NCI-H1694 treated with DMSO at 0.1 percent for 48 hours (cell line): ENCODE measurements at places on chromosomes 12 and 14.

- DNase-seq, result no peak
Observed at GRCh38 chr14:77848031-77848430, 48.1 kb downstream of the ADCK1 start.

DNA sequence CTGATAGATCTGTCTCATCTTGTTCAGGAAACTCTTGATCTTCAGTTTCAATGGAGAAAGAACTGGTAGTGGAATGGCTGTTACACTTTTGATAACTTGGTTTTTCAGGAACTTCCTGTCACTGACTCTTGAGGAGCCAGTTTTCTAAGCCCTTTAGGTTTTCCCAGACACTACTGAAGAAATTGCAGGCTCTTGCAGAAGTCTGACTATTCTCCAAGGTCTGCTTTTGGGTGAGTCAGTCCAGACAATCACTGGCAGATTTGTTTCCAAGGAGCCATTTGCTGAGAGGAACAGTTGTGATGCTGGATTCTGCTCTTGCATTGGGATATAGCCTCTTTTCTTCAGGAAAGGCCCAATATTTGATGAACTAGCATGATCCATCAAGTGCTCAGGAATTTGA is 468.0 kb downstream of the FUT8 start:
- no peak for DNase-seq

GRCh38 chr14:37483672-37484071 is 111.4 kb downstream of the FOXA1 start:
- DNase-seq, result no peak

DNA sequence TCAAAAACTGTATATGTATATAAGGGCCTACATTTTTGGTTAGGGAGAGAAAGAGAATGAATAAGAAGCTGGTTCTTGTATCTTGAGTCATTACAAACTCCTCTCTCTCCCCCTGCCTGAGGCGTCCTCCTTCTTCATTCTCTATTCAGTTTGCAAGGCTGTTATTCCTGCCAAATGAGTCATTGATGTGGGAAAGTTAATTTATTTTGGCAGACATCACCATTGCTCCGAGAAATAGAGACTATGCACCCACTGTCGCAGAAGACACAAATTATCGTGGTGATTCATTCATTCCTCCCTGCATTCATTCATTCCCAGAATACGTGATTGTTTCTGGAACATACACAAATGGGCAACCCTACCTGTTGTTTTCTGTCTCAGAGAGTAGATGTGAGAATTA is 112.5 kb upstream of the MED13L start:
- no peak for DNase-seq

- DNase-seq, result peak; percentile 18
Observed at GRCh38 chr14:53412819-53413675, 259.9 kb upstream of the DDHD1 start.

GRCh38 chr12:54010053-54010971 is 1.5 kb downstream of the HOXC8 start:
- no peak for DNase-seq

- DNase-seq, result peak; percentile 94
Observed at GRCh38 chr14:99320105-99320572, 48.1 kb upstream of the BCL11B start.

DNA sequence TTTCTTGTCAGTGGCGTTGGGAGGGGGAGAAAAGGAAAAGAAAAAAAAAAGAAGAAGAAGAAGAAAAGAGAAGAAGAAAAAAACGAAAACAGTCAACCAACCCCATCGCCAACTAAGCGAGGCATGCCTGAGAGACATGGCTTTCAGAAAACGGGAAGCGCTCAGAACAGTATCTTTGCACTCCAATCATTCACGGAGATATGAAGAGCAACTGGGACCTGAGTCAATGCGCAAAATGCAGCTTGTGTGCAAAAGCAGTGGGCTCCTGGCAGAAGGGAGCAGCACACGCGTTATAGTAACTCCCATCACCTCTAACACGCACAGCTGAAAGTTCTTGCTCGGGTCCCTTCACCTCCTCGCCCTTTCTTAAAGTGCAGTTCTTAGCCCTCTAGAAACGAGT is 1.9 kb downstream of the ASCL1 start:
- no peak for DNase-seq

- DNase-seq, result no peak
Observed at GRCh38 chr12:98939350-98939749, 294.3 kb downstream of the APAF1 start.

- no peak for DNase-seq
Observed at GRCh38 chr12:26010293-26010821, 51.9 kb downstream of the RASSF8 start.

DNA sequence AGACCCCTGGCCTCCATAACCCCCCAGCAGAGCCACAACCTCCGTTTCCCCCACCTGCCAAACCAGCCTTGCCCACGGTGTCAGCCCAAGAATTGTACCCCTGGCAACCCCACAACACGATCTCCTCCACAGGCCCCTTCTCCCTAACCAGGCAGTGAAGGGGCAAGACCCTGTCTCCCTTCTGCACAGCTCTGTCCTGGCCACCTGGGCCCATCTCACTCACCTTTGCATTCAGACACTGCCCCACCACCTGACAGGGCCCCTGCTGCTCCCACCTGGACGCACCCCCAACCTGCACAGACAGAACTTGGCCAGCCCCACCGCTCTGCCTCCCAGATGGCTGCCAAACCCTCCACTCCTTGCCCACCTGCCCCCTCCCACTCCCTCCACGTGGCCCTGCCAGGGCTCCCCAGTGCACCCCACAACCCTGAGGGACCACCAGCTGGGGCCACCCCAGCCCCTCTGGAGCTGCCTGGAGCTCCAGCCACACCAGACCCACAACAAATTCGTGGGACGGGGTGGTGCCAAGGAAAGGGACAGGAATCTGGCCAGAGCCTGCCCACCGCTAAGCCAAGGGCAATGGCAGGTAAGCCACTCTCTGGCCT is 11.8 kb downstream of the AHNAK2 start:
- no peak for DNase-seq

- DNase-seq, result peak; percentile 85
Observed at GRCh38 chr14:29518335-29518734, 409.3 kb downstream of the PRKD1 start.

- no peak for DNase-seq
Observed at GRCh38 chr12:104669851-104670337, 213.1 kb downstream of the CHST11 start.

- DNase-seq, result no peak
Observed at GRCh38 chr12:72368719-72369422, 96.7 kb downstream of the TRHDE start.

GRCh38 chr12:122875590-122876220 is 20.2 kb downstream of the VPS37B start:
- no peak for DNase-seq

DNA sequence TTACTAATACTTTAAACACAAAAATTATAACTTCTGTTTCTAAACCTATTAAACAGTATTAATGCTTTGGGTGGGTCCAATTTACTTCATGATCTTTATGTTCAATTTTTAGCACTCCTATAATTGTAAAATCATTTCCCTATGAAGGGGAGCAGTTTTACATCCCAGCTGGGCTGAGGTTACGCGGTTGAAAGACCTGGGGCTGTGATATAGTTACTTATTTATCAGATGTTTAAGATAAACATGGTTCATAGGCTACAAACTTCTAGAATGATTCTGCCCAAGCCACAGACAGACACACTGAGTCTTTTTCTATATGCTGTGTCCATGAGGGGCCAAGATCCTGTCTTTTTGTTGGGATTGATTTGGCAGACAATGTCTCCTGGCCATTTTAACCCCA is 44.4 kb downstream of the DYRK2 start:
- DNase-seq, result no peak

- no peak for DNase-seq
Observed at GRCh38 chr12:88952562-88952942, 372.3 kb upstream of the KITLG start.

GRCh38 chr14:23346693-23347405 is 5.8 kb downstream of the SLC22A17 start:
- DNase-seq, result no peak

GRCh38 chr12:38689704-38690103 is 215.7 kb downstream of the CPNE8 start:
- DNase-seq, result no peak

- no peak for DNase-seq
Observed at GRCh38 chr14:58299401-58300330, 1.3 kb downstream of the ARID4A start.

DNA sequence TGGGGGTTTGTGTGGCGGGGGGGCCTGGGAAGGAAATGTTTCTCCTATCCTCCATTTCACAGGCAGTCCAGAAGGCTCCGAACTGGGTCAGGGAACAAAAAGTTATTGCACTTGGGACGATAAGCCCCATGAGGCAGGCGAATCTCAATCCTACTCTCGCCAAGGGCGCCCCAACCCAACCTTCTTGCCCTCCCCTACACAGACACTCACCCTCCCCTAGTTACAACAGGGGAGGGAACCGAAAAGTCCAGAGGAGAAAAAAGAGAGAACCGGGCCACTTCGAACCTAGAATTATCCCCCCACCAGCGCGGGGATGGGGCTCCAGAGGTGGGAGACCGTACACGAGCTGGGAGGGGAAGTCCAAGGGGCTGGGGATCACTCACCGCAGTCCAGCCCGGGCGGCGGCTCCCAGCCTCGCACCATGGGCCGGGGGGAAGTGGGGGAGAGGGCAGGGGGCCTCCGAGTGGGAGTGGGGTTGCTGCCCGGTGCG is 357 bp downstream of the HOMEZ start:
- DNase-seq, result no peak

GRCh38 chr14:90643982-90644670 is 172.1 kb downstream of the TTC7B start:
- DNase-seq, result no peak

- DNase-seq, result no peak
Observed at GRCh38 chr14:102603293-102603907, 11.0 kb downstream of the RCOR1 start.

DNA sequence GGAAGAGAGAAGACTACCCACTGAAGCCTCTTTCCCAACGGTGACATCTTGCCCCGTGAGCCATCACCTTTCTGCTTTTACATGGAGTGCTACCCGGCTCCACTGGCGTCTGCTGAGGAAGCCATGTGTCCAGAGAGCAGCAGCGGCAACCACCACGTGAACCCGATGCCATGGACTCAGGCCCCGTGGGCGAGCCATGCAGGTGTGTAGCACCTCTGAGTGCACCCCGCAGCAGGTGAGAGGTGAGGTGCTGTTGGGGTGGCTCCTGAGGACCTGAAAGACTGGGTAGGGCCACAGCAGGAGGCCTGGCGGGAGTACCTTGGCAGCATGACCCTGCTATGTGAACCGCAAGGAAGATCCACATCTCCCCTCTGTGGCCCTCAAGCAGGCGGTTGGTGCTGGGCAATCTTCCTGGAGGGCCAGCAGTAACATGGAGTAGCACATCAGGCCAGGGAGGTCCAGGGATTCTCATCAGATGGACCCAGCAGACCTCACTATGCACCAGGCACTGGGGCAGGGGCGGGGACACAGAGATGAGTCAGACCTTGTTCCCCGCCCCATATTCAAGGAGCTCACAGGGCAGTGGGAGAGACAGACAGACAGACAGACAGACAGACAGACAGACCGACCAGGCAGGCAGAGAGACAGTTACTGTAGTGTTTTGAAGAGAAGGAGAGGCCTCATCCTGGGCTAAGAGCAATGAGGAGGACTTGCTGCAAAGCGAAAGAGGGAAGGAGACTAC is 129.6 kb downstream of the PAPOLA start:
- DNase-seq, result no peak

DNA sequence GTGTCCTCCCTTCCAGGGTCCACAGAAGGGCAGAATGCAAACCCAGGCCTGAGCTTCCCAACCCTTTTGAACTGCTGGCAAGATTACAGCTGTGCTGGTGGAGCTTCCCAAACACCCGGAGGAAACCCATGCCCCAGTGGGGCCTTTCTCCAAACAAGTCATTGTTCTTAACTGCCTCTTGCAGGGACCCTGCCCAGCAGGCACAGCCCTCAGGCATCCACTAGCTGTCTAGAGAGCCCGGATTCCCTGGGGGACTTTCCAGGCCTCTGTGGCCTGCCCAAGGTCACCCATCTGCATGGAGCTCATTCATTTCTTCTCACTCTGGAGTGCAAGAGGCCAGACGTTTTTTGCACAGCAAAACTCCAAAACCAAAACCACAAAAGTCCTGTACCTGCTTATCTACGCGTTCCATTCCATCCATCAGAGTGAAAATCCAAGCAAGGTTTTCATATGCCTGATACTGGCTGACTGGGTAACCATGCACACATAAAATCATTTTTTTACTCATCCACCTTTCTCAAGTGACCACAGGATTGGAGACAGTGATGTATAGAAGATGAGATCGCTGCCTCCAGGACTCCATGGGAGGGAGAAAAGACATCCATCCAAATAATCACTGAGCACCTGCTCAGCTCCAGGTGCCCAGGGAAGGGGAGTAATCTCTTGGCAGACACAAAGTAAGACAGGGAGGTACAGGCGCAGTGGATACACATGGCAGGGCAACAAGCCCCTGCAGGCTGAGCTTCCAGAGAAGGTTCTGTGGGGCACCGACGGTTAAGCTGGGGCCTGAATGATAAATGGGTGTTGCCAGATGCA is 17.2 kb upstream of the BDKRB2 start:
- no peak for DNase-seq

GRCh38 chr14:92942576-92942975 is 19.6 kb downstream of the CHGA start:
- no peak for DNase-seq

DNA sequence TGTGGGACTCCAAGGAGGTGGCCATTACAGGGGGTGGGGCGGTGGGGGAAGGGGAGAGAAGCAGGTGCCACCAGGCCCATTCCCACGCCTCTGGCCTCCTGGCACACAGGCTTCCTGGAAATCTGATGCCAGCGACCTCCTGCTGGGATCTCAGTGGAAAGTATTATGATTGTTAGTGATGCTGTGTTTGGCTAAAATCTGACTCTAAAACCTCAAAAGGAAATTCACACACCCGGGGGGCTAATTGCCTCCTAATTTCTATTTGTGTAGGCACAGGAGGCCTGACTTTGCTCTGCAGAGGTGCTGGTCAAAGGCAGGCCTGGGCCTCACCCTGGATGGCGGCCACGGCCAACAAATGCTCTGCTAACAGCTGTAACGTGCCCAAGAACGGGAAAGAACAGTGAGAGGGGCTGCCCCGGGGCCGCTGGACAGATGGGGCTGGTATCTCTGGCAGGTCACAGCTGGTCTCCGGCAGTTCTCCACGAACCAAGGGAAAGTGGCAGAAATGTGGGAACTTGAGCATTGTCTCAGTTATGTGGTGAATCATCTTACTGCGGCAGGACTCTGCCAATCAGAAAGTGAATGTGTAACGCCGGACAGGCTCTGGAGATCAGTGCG is 14.3 kb downstream of the FAM181A start:
- peak; percentile 90 for DNase-seq

DNA sequence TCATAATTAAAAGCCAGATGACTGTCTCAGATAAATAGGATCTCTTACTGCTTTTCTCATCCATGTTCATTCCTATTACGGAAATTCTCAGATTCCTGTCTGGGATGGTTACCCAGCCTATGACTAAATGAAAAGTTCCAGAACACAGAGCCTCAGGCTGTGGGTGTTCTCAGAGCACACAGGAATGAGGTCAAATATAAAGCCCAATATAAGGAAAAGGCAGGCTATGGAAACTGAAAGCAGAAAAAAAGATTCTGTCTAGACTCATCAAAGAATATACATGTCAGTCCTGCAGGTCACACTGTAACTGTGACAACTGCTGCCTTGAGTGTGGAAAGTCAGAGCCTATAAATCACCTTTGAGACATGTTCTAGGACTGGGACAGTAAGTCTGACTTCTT is 64.3 kb downstream of the DCAF5 start:
- DNase-seq, result no peak

GRCh38 chr14:75655235-75655634 is 5.4 kb downstream of the ERG28 start:
- DNase-seq, result no peak
